Right hindlimb (tissue), 1 donor: ENCODE measurements at places on chromosomes 2 and 18.

GRCh38 chr2:146228466-146229058 is 1616.3 kb upstream of the ACVR2A start:
- DNase-seq, result no peak

GRCh38 chr2:34848691-34849090 is 1249.6 kb upstream of the FAM98A start:
- no peak for DNase-seq

DNA sequence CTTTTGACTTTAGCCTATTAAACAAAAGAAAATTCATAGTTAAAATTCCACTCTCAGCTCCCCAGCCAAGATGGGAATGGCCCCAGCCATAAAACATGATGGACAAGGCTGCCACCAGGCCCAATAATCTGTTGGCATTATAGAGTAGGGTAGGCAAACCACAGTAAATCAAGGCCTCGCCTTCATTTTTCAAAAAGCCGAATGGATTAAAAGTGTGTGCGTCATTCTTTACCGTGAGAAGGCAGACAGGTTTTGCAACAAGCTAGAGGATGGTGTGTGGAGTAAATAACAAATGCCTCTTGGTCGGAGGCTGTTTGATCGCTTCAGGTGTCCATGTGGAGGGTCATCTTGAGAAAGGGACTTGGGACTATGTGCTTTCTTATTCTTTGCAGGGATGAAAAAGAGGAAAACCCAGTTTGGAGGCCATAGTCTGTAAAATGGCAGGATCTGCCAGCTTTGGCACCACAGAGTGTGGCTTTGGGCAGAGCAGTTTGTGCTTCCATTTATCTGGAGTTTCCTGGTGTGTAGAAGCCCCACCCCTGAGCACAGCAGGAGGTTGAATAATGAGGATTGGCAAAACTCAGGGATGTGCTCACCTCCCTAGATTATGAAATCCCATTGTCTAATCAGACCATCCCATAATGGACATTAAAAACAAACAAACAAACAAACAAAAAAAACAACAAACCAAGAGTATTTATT is 57.1 kb upstream of the ITGB6 start:
- no peak for DNase-seq

- DNase-seq, result no peak
These were observed 563.4 kb downstream of the ZNF804A start for GRCh38 chr2:185161701-185162100.

DNA sequence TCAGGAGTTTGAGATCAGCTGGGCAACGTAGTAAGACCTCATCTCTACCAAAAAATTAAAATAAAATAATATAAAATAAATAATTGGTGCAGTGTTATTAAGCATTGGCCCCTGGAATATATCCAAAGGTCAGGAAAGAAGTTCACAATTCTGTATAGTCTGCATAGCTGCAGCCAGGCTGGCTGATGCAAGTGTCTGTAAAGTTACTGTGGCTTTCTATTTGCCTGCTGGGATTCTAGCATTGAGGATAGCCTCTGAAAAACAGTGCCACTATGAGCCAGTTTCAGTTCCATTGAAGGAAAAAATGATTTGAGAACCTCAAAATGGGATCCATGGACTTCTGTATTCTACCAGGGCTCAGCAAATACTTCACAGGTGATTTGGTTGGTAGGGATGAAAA is 208.6 kb downstream of the PARD3B start:
- no peak for DNase-seq

- peak; percentile 64 for DNase-seq
These were observed 42.1 kb upstream of the GALR1 start for GRCh38 chr18:77207540-77207939.

GRCh38 chr18:57431002-57431382 is 4.2 kb upstream of the ONECUT2 start:
- no peak for DNase-seq

GRCh38 chr2:88866756-88867155 is 175.3 kb downstream of the RPIA start:
- DNase-seq, result no peak

- DNase-seq, result peak; percentile 35
These were observed 2.2 kb downstream of the IRS1 start for GRCh38 chr2:226797289-226797988.

DNA sequence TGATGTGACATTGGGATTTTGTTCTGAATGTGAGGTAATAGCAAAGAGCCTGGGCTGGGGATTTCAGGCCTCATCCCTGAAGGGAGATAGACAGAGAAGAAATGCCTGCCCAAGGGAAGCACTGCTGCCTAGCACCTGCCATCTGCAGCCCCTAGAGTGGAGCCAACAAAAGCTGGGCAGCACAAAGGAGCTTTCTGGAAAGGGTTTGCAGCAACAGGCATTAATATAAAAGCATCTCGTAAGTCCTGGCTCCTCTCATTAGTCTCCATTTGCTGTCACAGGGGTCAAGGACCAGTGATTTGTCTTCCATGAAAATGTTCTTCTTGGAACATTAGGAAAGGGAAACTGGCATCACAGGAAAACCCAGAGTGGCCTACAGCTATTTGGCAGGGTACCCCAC is 157.2 kb upstream of the SLC14A2 start:
- no peak for DNase-seq

DNA sequence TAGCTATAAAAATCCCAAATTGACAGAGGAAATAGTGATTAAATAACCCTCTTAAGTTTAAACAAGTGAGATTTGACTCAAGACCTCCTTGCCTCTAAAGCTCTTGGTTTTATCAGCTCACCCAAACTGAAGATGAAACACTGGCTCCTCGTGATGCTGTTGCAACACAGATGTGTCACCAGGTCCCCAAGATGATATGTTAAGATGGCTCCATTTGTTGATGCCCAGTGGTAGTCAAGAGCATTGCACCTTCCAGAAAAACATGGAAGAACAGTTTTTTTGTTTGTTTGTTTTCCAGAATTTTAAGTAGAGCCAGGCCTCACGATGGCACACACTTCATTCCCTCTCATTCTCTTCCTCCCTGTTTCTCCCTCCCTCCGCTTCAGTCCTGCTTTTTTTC is 399.8 kb downstream of the TXNL1 start:
- DNase-seq, result no peak

DNA sequence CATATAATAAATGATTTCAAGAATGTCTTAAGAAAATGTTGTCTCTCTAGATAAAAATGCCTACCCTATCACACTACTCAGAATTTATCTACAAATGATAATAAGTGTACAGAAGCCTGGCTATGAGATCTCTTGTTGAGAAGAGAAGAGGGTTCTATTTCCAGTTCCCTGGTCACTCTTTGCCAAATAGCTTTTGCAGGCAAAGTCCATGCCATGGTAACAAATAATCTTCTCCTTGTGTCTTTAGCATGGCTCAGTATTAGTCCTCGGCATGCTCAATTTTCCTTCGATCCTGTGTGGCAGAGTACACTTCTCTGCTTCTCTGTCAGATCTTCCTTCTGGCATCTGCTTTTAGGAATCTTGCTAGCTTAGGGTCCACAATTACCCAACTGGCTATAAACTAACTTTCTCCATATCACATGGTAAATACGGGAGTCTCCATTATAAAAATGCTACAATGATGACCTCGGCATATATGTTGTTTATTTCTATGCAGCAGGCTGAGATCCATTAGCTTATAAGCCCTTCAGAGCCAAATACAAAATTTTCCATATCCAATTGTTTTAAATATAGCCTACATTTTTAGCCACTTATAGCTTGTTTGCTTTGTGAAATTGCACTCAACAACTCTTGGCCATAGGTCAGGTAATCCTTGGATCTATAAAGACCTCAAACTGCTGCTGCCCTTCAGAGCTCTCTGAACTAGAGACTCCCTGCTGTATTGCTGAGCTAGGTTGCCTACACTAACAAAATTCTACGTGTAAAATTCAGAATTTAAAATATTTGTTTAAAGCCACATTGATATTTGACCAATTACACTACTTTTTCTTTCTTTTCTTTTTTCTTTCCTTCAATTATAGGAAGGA is 157.5 kb downstream of the FSIP2 start:
- DNase-seq, result no peak

GRCh38 chr18:61402726-61403125 is 69.5 kb downstream of the CDH20 start:
- DNase-seq, result no peak

- DNase-seq, result no peak
These were observed 3.0 kb upstream of the FZD7 start for GRCh38 chr2:202030691-202031090.

- no peak for DNase-seq
These were observed 668.0 kb upstream of the FAM98A start for GRCh38 chr2:34266908-34267697.

- no peak for DNase-seq
These were observed 154.0 kb downstream of the MBP start for GRCh38 chr18:76978616-76979015.
